AG09309 (cell line): ENCODE measurements at places on chromosomes 3 and 15.

DNA sequence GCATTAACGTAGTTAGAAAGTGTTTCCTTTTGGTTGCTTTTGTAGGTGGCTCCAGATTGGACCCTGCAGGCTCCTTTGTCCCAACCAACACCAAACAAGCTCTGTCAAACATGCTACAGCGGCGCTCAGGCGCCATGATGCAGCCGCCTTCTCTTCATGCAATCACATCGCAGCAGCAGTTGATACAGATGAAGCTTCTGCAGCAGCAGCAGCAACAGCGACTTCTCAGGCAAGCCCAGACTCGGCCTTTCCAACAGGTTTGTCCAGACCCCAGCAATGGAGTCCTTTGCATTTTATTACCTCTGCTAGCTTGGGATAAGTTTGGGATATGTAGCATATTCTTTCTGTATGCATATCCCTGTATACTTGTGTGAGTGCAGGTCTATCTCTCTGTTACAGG lies 10.1 kb upstream of the P2RY12 start:
- DNase-seq, result no peak

DNA sequence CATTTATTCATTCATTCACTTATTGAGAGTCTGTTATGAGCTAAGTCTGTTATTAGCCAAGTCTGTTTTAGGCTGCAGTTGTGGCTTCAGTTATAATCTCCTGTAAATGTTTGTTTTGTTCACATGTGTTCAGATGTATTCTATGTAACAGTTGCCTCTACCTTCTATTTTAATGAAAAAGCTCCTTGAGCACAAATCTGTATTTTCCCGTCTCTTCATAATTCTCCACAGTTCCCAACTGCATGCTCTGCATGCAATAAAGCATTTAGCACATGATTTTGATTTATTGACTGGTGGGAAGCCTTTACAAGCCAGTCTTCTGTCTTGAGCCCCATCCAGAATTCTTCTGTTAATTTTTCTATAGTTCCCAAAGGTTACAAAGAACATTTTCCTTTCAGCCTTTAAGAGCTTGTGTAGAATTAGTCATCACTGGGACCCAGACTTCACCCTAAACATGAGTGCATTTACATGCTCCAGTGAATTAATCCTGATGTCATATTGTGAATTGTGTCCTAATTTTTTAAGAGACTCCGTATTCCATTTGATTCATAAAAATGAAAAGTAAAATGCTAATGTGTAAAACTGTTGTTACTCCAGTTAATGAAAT lies 122.3 kb upstream of the NR2E3 start:
- no peak for DNase-seq

- DNase-seq, result no peak
Measured at GRCh38 chr3:150528354-150528797, 17.9 kb downstream of the SERP1 start.

- no peak for DNase-seq
Measured at GRCh38 chr15:34986326-34986725, 1.8 kb downstream of the ZNF770 start.

DNA sequence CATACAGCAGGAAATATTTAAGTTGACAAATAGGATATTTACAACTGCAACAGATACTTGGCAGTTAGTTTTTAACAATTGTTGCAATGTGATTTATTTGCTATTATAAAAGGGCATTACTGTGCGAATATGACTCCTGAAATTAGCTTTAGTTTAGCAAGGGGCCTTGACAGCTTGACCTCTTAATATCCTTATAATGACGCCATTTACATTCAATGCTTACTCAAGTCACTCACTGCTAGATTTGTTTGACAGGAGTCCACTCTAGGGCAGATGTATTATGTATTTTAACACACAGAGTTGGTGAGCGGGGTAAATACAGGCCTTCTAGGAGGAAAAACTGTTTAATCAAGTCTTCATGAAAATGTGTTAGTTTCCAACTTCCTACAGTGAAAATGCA lies 58.1 kb upstream of the C15orf61 start:
- no peak for DNase-seq

GRCh38 chr3:49539659-49540560 lies 14.4 kb upstream of the BSN start:
- peak; percentile 66 for DNase-seq

DNA sequence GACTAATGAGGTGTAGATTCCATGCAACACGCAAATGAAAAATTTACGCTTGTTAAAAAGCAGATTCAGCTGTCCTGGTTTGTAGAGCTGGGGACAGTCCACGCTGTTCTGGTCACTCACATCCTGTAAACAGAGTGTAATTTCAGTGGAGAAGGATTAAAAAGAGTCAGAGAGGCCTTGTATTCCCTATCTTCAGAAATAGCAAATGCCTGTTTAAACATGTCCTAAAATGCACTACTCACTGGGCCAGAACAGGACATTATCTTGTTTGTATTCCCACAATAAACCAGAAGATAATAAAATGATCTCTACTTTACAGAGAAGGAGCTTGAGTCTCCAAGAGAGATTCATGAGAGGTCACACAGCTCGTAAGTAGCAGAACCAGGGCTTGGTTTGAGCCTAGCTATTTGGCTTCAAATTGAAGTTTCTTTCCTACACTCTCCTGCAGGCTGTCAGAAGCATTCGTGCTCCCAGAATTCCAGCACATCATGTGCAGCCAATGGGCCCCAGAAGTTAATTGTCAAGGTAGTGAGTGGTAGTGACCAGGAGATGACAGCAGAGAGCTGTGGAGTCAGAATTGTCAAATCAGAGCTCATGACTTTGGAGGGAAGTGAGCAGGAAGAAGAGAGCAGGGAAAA lies 242.5 kb downstream of the ATP8B4 start:
- no peak for DNase-seq

DNA sequence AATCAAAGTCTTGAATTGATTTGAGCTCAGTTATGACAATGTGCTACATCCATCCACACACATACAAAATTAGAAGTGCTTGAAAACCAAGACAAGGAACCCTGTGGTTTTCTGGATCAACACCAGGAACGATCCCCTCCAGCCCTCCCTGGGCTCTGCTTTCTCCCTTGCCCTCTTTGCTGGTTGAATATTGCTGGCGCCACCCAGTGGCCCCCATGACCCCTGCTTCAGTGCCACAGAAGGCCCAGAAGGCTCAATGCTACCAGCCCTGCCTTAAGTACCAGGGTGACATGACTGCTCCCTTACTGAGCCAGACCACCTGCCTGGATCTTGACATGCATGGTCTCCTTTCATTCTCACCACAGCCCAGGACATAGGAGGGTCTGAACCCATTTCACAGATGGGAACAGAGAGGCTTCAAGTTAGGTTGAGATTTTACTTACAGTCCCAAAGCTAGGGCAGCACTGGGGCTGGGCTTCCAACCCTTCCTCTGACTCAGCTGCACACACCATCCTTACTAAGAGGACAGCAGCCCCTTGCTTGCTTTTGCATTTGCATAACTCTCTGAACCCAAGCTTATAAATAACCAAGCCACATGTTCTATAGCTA lies 15.0 kb downstream of the IL12A start:
- DNase-seq, result no peak

- DNase-seq, result no peak
Measured at GRCh38 chr15:39774688-39775267, 7.9 kb downstream of the FSIP1 start.
